LNCaP clone FGC (cell line): ENCODE measurements at places on chromosomes 3 and 15.
A peak's percentile ranks its signal among the peaks of the same experiment; 100 is the strongest.

DNA sequence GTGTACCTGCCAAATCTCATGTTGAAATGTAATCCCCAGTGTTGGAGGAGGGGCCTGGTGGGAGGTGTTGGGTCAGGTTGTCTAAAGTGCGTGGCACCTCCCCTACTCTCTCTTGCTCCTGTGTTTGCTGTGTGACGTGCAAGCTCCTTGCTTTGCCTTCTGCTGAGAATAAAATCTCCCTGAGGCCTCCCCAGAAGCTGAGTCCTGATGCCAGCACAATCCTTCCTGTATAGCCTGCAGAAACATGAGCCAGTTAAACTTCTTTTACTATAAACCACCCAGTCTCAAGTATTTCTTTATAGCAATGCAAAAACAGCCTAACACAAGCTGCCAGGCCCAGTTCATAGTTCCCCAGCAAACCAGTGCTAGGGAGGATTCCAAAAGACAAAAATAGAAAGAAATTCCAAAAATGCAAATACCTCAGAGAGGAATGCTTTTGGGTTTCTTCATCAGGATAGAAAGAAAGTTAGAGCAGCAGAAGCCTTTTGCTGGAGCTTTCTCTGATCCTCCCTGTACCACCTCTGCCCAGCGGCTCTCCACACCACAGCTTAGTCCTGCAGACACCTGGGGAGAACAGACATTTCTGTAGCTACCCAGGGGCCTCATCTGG, 25.9 kb upstream of the CDV3 start:
- DNase-seq, result no peak

GRCh38 chr15:71730277-71731144, 79.8 kb upstream of the NR2E3 start:
- peak; percentile 52 for DNase-seq

GRCh38 chr3:120410541-120410940, 40.3 kb downstream of the FSTL1 start:
- DNase-seq, result no peak

DNA sequence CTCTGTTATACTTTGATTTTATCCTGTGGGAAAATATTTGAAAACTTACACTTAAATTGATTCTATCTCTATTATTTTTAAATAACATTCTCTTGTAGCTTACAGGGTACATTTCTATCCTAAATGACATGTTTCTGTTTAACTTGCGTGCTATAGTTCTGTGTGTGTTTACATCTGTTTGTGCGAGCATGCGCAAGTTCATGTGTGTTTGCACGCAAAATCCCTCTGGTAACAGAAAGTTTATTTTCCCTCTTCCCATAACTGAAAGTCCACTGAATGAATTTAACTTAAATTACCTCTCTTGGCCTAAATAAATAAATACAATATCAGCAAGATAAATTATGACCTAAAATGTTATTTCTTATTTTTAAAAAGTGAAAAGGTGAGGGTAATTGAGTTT, 117.3 kb upstream of the NEO1 start:
- no peak for DNase-seq

DNA sequence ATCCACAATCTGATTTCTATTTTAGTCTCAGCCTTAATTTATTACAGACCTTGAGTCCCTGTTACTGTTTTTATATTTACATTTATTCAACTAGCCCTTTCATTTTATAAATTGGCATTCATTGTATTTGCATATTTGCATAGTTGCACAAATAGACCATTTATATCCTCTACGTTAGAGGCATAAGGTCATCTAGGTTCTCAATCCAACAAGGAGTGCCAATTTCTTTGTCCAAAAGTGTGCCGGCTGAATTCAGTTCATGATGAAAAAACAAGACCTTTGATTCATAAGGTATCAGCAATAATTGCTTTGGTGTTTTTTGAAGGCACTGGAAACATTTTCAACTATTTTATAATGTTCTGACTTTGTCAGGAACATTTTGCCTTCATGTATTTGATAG, 33.9 kb upstream of the NANOGP8 start:
- peak; percentile 18 for DNase-seq

- DNase-seq, result no peak
Measured at GRCh38 chr3:195616681-195617080, 32.9 kb upstream of the APOD start.

DNA sequence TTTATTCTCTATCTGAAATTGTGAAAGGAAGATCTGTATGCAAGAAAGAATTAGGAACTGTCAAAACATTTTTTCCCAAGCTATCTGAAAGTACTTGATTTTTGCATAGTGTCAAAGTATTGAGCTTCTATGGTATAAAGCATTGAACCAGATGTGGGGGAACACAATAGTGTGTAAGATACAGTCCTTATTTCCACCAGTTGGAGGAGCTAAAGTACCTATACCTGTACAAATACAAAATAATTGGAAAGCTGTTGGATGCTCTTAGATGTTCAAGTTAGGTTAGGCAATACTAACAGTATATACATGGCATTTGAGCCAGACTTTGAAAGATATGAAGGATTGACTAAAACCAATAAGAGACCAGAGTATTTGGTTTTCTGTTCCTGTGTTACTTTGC, 148.4 kb downstream of the B3GALNT1 start:
- DNase-seq, result no peak

DNA sequence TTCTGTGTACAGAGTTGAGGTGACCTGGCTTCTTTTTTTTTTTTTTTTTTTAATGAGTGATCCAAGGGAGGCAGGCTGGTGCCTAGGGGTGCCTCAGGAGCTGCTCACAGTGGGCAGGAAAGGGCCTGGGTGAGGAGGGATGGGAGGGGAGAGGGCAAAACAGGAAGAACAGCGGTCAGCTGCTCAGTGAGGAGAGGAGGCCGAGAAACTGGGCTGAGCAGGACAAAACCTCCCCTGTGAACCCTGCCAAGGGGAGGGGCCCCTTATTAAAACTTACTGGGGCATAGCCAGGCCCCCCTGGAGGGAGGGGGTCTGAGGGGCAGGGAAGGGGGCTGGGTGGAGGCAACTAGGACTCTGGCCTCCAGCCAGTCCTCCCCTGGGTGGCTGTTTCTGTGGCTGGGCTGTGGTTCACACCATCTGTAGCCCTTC, 3.5 kb downstream of the PLEKHO2 start:
- DNase-seq, result peak; percentile 15

DNA sequence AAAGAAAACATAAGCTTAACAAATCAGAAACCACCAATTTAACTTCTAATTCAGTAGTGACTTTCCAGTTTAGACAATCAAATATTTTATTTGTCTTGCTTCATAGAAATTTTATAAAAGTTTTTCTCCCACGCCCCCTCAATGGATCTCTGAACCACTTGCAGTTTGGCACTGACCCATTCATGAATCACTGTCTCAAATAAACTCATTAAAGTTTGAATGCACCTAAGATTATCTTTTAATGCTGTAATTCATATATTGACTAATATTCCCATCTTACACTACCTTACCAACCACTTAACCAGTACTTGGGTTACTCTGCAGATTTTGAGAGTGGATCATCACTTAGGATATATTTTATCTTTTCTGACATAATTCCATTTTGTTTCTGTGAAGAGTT, 880.2 kb downstream of the OTOL1 start:
- no peak for DNase-seq

DNA sequence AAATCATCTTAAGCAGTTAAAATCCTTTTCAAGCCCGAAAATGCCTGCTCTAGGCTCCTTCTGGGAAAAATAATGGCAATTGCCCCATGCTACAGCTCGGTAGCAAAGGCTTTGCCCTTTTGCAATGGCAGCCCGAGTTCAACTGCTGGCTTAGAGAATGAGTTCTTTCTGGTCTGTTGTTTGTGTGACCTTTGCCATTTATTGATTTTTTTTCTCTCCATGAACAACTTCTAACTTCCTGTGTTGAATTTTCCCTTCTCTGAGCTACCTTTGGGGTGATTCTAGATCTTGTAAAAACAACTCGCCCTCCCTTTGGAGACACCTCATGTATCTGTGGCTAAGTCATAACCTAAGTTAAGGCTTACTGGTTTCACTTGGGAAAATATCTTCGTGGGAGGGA, 139.3 kb downstream of the PLCH1 start:
- no peak for DNase-seq

DNA sequence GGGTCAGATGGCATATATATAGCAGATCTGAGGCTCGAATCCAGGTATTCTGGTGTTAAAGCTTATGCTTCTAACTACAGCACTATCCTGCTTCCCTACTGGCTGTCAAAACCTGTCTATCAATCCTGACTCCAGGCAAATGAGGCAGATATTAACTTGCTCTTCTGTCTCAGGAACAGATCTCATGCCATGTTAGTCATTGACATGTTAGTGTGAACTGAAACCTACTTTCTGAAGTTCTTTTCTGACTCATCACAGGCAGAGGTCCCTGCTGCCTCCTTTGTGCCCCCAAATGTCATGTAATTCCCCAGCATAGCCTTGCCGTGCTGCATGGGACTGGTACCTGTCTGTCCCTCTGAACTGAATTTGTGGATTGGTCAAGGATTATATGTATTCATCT, 125.0 kb upstream of the SMAD3 start:
- no peak for DNase-seq

- DNase-seq, result no peak
Measured at GRCh38 chr3:25037049-25037547, 391.0 kb upstream of the RARB start.

- no peak for DNase-seq
Measured at GRCh38 chr3:16905704-16906103, 20.9 kb downstream of the PLCL2 start.

DNA sequence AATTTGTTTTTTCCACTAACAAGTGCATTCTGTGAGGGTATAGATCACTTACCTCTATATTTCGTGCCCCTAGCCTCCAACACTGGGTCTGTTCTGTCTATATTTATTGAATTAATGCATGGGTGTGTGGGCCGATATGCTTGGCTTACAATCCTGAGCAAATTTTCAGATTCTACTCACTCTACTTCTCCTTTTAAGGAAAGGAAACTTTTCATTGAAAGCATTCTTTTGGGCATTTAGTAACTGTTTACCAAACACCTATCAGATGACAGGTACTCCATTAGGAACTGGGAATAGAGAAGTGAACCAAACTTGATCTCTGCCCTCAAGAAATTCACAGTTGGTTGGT, 60.5 kb downstream of the TLE3 start:
- no peak for DNase-seq

- DNase-seq, result no peak
Measured at GRCh38 chr3:56980243-56980642, 80.2 kb upstream of the SPATA12 start.

GRCh38 chr3:12730506-12731242, 28.4 kb downstream of the TMEM40 start:
- no peak for DNase-seq

- no peak for DNase-seq
Measured at GRCh38 chr3:118760585-118761290, 273.9 kb downstream of the IGSF11 start.

GRCh38 chr3:133561679-133562078, 11.8 kb upstream of the CDV3 start:
- no peak for DNase-seq

DNA sequence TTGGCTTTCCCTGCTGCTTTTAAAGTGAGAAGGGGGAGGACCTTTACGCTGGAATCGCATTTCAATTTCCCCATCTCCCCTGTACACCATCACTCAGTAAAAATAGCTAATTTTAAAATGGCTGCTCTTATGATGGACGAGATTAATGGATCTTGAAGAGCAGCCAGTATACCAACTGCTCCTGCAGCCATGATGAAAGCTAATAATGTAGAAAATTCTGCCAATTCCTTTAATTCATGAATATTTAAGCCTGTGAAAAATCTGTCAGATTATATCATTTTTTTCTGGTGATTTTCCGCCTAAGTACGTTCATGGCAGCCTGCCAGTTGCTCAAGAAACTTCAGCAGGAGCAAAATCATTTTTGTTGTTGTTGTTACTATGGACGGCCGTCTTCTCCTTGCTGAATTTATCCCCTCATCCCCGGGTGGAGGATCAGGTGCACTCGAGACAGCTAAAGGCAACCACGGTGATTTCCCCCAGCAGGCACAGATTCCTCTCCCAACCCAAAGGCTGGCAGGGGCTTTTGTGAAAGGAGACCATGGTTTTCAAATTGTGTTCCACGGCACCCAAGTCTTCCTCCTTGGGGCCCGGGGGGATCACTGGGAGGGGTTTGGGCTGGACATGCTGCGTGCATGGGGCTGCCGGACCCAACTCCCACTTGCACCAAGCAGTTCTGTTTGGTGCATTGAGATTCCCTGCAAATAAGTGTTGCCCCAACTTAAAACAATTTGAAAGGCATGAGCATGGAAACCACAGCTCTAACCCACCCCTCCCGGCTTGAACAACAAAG, 289.6 kb downstream of the UACA start:
- DNase-seq, result no peak

- peak; percentile 36 for DNase-seq
Measured at GRCh38 chr3:189233225-189233858, 61.6 kb downstream of the TPRG1 start.

- DNase-seq, result no peak
Measured at GRCh38 chr3:195825857-195826804, 14.4 kb upstream of the MUC4 start.

GRCh38 chr3:71131375-71132314, 451.9 kb downstream of the FOXP1 start:
- DNase-seq, result no peak

DNA sequence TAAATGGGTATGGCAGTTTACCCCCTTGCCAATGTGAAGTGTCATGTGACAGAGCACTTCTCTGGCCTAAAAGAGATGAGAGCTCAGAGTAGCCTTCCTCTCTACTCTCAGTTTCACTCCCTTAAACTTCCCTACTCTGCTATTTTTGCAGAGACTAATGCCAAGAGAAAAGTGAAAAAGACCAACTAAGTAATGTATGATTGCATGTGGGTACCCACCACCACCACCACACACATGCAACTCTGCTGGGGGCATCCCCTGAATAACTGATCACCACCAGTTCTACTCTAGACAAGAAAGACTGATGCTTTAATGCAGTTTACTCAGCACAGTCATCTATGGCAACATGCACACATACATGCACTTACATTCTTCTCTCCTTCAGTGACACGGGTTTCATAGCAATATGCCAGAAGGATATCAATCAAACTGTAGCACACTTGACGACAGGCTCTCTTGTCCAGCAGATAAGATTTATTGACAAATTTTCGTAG, 31.3 kb downstream of the SHQ1 start:
- no peak for DNase-seq

GRCh38 chr3:17592956-17593355, 149.5 kb downstream of the TBC1D5 start:
- DNase-seq, result no peak

- no peak for DNase-seq
Measured at GRCh38 chr3:5023777-5024346, 44.6 kb downstream of the BHLHE40 start.

GRCh38 chr15:34436126-34436955, 1.3 kb downstream of the GOLGA8A start:
- DNase-seq, result no peak

- DNase-seq, result no peak
Measured at GRCh38 chr3:80668600-80669294, 900.9 kb upstream of the ROBO1 start.

GRCh38 chr15:67121644-67122605, 56.5 kb downstream of the SMAD3 start:
- DNase-seq, result no peak
